Mammary microvascular endothelial cell (primary cell): ENCODE measurements at places on chromosomes 7 and 10. TPM values are rescaled to one million over a fixed set of nuclear protein-coding genes. Genes with fewer than 3 reads are reported as not detected.

SND1 gene
- 188 and 192 TPM in 2 replicates for total RNA-seq

AGR2 gene
- total RNA-seq: not detected in 2 replicates

CPED1 gene
- total RNA-seq: 3.9 and 4.0 TPM in 2 replicates

LIPK gene
- not detected in 2 replicates for total RNA-seq

ACSM6 gene
- not detected in 2 replicates for total RNA-seq

SUGCT gene
- total RNA-seq: 1.6 TPM in 1 of 2 replicates, not detected in the other

ABCB1 gene
- total RNA-seq: 41.7 and 42.0 TPM in 2 replicates

GLI3 gene
- 2.7 and 3.8 TPM in 2 replicates for total RNA-seq

PSD gene
- not detected in 2 replicates for total RNA-seq
